ENCODE measurements at places on chromosomes 3 and 15.

DNA sequence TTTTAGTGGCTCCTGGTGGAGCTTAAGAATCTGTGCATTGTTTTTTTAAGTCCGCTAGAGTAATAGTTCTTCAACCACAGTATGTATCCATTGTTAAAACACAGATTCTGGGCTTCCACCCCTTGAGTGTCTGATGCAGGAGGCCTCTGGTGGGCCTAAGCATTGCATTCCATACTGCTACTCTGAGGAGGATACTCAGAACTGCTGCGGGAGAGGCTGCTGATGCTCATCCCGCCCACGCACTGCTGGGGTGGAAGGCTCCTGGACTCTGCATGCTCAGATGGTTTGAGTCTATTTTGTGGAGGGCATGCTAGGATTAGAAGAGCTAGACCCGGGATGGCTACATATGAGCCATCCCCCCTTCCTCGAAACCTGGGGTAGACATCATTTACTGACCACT is 74.4 kb downstream of the THSD4 start:
- H3K4me1 ChIP-seq = no peaks in the 10 kb centered on the region
- H3K27ac ChIP-seq = no peak overlapping the region
- DNase-seq = no peak
- no peaks in the 10 kb centered on the region for H3K27me3 ChIP-seq
- no peaks in the 10 kb centered on the region for H3K36me3 ChIP-seq

DNA sequence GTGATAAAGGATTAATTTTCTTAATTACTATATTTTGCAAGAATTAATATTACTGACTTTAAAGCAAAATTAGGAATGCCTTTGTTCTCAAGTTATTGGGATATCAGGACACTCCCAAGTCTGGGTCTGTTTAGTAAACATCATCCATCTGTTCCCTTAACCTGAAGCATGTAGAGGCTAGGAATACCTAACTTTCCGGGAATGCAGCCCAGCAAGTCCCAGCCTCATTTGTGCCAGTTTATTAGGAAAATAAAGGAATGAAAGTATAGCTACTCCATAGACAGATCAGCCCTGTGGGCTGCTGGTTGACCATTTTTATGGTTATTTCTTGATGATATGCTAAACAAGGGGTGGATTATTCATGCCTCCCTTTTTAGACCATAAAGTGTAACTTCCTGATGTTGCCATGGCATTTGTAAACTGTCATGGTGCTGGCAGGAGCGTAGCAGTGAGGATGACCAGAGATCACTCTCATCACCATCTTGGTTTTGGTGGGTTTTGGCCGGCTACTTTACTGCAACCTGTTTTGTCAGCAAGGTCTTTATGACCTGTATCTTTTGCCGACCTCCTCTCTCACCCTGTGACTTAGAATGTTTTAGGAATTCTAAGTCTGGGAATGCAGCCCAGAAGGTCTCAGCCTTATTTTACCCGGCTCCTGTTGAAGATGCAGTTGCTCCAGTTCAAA is 540.2 kb downstream of the NAALADL2 start:
- peak overlapping the region; percentile 31 for H3K27ac ChIP-seq
- H3K27me3 ChIP-seq = no peaks in the 10 kb centered on the region
- no peaks in the 10 kb centered on the region for H3K36me3 ChIP-seq
- no peak for DNase-seq

- H3K4me1 ChIP-seq = no peaks in the 10 kb centered on the region
- no peaks in the 10 kb centered on the region for H3K27me3 ChIP-seq
- no peak for DNase-seq
- H3K36me3 ChIP-seq = no peaks in the 10 kb centered on the region
- H3K27ac ChIP-seq = no peak overlapping the region
Observed at GRCh38 chr3:88444251-88444650, 294.5 kb downstream of the C3orf38 start.

- peaks cover 12% of the 10 kb centered on the region for H3K4me1 ChIP-seq
- no peak overlapping the region for H3K27ac ChIP-seq
- H3K27me3 ChIP-seq = no peaks in the 10 kb centered on the region
- no peak overlapping the region for H3K4me3 ChIP-seq
Observed at GRCh38 chr15:62791694-62792093, 250.9 kb upstream of the TPM1 start.

GRCh38 chr3:128910006-128910405 is 30.6 kb downstream of the ACAD9 start:
- H3K4me1 ChIP-seq = no peaks in the 10 kb centered on the region
- H3K4me3 ChIP-seq = no peak overlapping the region
- no peaks in the 10 kb centered on the region for H3K27me3 ChIP-seq
- DNase-seq = no peak

- H3K4me1 ChIP-seq = peaks cover 18% of the 10 kb centered on the region
- no peak overlapping the region for H3K4me3 ChIP-seq
- H3K36me3 ChIP-seq = no peaks in the 10 kb centered on the region
- no peaks in the 10 kb centered on the region for H3K27me3 ChIP-seq
Observed at GRCh38 chr3:106282943-106283342, 414.1 kb upstream of the CBLB start.

GRCh38 chr3:53040351-53040820 is 5.5 kb downstream of the SFMBT1 start:
- no peak overlapping the region for H3K4me3 ChIP-seq
- H3K36me3 ChIP-seq = no peaks in the 10 kb centered on the region
- no peak for DNase-seq

DNA sequence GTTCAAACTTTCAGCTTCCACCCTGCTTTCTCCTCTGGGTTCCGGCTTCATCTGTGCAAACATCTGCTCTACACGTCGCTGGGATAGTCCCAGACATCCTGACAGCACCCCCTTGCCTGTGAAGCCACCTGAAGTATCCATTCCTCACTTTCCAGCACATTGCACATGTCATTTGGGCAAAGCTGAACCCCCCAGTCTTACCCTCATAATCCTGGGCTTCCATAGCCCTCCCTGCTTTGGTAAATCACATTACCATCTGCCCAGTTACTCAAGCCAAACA is 42.5 kb downstream of the STARD5 start:
- H3K4me3 ChIP-seq = no peak overlapping the region
- H3K4me1 ChIP-seq = no peaks in the 10 kb centered on the region
- no peaks in the 10 kb centered on the region for H3K27me3 ChIP-seq
- H3K27ac ChIP-seq = no peak overlapping the region

DNA sequence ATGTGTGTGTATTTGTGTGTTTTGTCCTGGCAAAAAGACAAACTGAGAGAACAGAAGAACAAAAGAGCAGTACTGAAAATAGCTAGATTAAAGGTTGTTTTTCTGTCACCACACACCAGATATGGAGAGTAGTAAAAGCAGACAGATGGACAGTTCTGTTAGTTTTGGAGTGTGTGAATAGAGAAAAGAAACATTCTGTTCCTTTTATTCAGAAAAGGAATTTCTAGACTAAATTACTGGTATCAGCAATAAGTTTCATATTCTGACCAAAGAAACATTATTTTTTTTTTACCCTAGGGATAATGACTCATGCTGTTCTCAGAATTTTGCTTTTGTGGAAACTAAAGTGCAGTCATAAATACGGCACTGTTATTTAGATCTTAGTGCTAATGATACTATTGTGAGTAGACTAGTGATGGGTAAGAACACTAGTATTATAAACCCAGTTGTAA is 32.9 kb downstream of the PIK3CA start:
- H3K4me1 ChIP-seq = peaks cover 3% of the 10 kb centered on the region
- peak overlapping the region; percentile 50 for H3K27ac ChIP-seq
- no peaks in the 10 kb centered on the region for H3K36me3 ChIP-seq
- H3K4me3 ChIP-seq = no peak overlapping the region
- H3K27me3 ChIP-seq = no peaks in the 10 kb centered on the region

GRCh38 chr15:79881254-79881653 is 15.6 kb downstream of the MTHFS start:
- no peak for DNase-seq
- H3K36me3 ChIP-seq = no peaks in the 10 kb centered on the region
- peaks cover 15% of the 10 kb centered on the region for H3K4me1 ChIP-seq
- H3K27me3 ChIP-seq = no peaks in the 10 kb centered on the region
- H3K4me3 ChIP-seq = no peak overlapping the region

- H3K27ac ChIP-seq = peak overlapping the region; percentile 25
- H3K36me3 ChIP-seq = no peaks in the 10 kb centered on the region
- H3K4me1 ChIP-seq = peaks cover 23% of the 10 kb centered on the region
- H3K4me3 ChIP-seq = no peak overlapping the region
- H3K27me3 ChIP-seq = no peaks in the 10 kb centered on the region
- DNase-seq = peak; percentile 40
Observed at GRCh38 chr3:71510510-71510909, 73.0 kb downstream of the FOXP1 start.

DNA sequence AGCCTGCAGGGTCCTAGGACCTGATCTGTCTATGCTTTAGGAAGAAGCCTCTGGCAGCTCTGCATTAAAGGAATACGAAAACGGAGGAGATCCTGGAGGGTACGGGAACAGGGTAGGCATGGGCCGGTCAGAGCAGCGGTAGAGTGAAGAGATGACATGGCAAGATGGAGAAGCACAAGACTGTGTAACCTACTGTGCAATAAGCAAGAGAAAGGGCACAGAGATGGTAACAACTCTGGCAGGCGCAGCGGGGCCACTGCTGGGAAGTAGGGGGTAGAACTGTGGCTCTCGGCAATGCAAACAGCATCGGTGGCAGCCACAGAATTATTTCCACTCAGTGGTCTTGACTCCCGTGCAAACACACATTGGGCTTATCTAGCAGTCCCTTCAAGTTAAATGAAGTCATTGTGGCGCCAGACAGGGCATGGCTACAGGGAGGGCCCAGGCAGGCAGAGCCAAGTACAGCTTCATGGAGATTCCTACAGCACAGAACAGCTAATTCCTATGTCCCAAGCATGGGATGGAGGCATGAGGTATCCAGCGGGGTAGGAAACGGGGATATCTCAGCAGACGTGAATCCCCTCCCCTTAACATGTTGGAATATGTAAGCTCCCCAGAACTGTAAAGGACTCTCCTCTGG is 28.8 kb downstream of the WHAMM start:
- no peaks in the 10 kb centered on the region for H3K36me3 ChIP-seq
- H3K4me1 ChIP-seq = no peaks in the 10 kb centered on the region
- no peak overlapping the region for H3K4me3 ChIP-seq
- no peak for DNase-seq
- no peaks in the 10 kb centered on the region for H3K27me3 ChIP-seq

DNA sequence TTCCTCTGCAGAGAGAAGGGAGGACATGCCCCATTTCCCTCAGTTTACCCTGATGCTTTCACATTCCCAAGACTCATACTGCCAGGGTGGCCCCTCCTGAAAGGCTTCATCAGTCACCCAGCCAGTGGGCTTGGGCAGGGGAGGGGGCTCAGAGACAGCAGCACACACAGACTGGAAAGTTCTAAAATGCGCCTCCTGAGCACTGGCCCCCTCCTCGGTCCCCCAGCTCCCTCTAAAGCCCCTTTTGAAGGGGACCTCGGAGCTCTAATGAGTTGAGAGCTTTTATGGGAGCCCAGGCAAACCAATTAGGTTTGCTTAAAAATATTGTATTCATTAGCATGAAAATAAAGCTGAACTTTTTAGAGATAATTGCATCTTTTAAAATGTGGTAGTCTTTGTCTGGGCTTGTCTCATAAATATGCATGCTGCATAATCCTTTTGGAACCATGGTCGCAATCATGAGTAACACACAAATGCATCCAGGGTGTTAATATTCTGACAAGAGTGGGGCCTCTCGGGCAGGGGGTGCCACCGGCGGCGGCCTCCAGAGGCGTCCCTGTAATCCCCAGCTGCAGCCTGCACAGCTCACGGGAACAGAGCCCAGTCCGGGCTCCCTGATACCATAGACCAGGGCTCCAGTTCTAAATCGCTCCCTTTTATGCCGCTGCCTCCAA is 78.5 kb downstream of the RPLP1 start:
- no peaks in the 10 kb centered on the region for H3K36me3 ChIP-seq
- no peak overlapping the region for H3K4me3 ChIP-seq
- H3K27ac ChIP-seq = no peak overlapping the region
- DNase-seq = no peak
- peaks cover 10% of the 10 kb centered on the region for H3K4me1 ChIP-seq

GRCh38 chr3:97360804-97361203 is 403.8 kb upstream of the ARL6 start:
- H3K27ac ChIP-seq = no peak overlapping the region
- no peaks in the 10 kb centered on the region for H3K27me3 ChIP-seq
- H3K4me1 ChIP-seq = no peaks in the 10 kb centered on the region

DNA sequence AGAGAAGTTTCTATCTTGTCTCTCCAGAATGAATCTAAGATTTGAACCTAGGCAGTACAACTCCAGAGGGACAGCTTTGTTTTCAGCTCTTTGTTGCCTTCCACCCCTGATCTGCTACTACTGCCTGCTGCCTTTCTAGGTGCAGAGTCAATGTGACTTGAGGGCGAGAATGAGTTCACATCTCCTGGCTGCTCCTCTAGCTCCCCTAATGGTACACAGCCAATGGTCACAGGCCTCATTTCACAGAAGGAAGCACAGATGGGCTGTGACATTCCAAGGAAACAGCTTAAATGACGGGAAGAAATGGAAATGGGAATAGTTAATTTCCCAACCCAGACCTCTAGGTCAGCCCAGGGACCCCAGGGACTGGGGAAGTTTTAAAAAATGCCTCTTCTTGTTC is 32.4 kb downstream of the FAM43A start:
- no peak overlapping the region for H3K27ac ChIP-seq
- no peak for DNase-seq
- H3K4me1 ChIP-seq = peaks cover 7% of the 10 kb centered on the region
- H3K27me3 ChIP-seq = no peaks in the 10 kb centered on the region
- no peaks in the 10 kb centered on the region for H3K36me3 ChIP-seq

GRCh38 chr3:50419595-50420370 is 60.5 kb upstream of the TMEM115 start:
- no peaks in the 10 kb centered on the region for H3K27me3 ChIP-seq
- no peaks in the 10 kb centered on the region for H3K4me1 ChIP-seq
- H3K27ac ChIP-seq = no peak overlapping the region
- DNase-seq = no peak
- H3K4me3 ChIP-seq = no peak overlapping the region
- no peaks in the 10 kb centered on the region for H3K36me3 ChIP-seq

DNA sequence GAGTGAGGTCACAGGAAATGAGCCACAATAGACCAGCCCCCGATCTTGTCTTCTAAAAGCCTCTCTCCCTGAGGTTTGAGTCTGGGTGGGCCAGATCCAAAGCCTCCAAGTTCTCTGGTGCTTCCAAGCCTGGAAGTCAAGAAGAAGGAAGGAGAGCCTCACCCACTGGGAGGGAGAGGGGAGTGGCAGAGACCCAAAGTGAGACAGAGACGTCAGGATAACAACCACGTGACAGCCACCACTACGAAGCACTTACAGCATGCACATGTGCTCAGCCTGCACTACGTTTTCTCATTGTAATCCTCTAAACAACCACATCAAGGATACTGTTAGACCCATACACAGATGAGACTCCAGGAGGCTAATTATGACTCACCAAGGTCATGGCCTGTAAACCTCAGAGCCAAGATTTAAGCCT is 197.3 kb upstream of the LINGO1 start:
- H3K4me3 ChIP-seq = no peak overlapping the region
- no peak for DNase-seq
- H3K27ac ChIP-seq = no peak overlapping the region
- H3K4me1 ChIP-seq = no peaks in the 10 kb centered on the region
- no peaks in the 10 kb centered on the region for H3K36me3 ChIP-seq
- no peaks in the 10 kb centered on the region for H3K27me3 ChIP-seq

GRCh38 chr3:132522353-132522752 is 74.7 kb upstream of the ACKR4 start:
- H3K4me3 ChIP-seq = no peak overlapping the region
- no peaks in the 10 kb centered on the region for H3K36me3 ChIP-seq
- no peaks in the 10 kb centered on the region for H3K4me1 ChIP-seq

All from hepatocyte (in vitro differentiated cells).